ENCODE measurements at places on chromosomes 1 and 21.

DNA sequence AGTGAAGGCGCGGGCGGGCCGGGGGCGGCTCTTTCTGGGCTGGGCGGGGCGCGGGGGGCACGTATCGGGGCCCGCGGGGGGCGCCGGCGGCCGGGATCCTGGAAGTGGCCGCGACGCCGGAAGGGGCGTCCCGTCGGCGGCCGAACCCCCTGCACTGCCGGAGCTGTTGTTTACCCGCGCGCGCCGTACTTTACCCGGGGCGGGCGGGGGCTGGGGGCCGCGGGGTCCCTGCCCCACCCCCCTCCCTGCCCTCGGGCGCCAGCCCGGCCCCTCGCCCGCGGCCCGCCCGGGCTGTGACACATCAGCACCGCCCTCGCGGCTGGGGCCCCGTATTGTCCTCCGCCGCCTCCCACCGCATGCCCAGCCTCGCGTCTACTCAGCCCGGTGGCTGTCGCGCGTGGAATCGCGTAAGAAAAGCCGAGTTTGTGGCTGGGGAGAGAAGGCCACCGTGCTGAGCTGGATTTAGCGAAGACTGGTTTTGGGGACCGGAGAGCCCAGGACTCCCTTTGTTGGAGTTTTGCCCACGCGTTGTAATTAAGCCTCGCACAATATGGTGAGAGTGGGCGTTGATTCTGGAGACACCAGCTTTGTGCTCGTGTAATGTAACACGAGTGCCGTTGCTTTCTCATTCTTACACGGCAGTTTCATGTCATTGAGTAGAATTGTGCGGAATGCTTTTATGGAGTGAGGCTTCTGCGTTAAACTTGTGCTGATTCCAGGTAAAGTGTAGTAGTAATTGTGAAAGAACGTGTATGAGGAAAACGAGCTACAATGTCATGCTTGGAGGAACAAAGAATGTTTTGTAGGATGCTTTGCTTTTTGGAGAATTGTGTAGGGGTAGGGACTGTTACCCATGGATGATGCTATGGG is 559 bp downstream of the BACH1 start:
- peak; percentile 67 for DNase-seq

DNA sequence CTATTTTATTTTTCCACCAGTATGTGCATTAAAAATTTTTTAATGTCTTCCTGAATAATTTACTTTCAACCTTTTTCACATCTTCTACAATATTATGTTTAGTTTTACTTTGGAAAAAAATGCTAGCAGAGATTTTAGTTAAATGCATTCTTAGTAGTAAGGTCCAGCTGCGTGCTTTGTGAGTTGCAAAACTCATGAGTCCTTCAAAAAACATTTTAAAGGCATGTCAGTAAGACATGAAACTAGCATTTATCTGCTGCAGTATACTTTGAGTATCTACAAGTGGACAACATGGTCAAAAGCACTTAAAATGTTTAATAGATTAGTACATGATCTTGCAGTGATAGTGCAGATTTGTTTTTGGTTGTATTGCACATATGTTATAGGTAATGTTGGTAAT is 139.0 kb downstream of the HS2ST1 start:
- no peak for DNase-seq

DNA sequence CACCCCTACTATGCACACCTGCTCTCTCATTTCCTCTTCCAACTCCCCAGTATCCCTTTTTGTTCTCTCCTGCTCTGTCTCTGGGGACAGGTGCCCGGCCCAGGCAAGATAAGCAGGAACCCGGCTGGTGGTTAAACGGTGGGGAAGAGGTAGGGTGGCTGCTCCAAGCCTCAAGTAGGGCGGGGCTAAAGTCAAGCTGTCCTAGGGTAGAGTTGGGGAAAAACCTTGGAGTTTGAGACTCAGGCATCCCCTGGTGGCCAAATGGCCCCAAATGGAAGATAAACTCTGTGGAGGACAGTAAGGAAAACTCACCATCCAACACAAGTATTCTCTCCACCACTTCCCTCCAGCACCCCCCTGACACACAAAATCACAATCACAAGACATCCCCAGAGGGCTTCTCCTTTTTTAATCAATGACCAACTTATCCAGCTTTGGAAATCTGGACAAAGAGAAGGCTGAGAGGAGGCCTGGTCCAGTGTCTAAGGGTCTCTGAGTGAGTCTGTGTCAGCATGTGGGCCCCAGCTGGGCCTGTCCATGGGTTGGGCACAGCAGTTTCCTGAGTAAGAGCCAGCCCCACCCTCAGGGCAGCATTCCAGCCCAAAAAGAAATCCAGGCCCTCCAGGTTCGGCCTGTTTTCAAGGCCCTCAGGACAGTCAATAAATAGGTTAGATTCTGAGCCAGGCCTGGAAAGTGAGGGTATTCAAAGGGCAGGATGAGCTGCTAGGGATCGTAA is 9.8 kb downstream of the POMGNT1 start:
- no peak for DNase-seq

GRCh38 chr1:10651389-10651766 is 145.1 kb downstream of the CASZ1 start:
- no peak for DNase-seq

DNA sequence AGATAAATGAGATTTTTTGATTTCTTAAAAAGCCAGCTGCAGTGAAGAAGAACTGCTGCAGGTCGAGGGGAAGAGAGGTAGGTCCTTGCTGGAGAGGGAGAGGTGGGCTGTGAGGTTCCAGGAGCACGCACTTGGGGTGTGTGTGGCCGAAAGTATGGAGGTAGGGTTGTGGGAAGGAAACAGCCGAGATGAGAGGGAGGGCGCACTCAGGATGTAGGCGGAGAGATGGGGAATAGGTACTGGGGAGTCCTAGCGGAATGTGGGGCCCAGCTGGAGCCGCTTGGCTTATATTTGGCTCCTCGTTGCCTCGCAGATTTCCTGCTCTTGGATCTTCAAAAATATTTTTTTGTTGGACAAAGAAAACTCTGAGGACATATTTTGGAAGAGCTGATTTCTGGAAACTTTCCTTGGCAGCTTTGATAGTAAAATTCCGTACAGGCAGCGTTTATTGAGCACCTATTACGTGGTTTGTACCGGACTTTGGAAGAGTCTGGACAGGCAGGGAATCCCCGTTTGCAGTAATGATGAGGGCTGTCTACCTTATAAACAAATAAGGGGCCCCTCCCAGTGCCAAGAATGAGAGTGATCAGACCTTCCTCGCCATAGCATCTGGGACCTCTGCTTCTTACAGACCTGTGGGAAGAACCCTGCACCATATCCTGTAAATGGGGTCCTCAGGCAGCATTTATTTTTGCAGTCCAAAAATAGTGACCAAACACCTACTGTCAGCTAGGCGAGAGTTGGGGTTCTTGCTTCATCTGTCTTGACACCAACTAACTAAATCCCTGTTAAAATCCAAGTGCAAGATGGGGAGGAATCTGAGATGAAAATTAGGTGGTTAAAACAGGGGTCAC is 1.5 kb downstream of the LRRC8D start:
- no peak for DNase-seq

GRCh38 chr1:192104852-192105251 is 53.4 kb upstream of the RGS18 start:
- DNase-seq = no peak

- DNase-seq = no peak
These were observed 13.4 kb downstream of the S1PR1 start for GRCh38 chr1:101250222-101250621.

DNA sequence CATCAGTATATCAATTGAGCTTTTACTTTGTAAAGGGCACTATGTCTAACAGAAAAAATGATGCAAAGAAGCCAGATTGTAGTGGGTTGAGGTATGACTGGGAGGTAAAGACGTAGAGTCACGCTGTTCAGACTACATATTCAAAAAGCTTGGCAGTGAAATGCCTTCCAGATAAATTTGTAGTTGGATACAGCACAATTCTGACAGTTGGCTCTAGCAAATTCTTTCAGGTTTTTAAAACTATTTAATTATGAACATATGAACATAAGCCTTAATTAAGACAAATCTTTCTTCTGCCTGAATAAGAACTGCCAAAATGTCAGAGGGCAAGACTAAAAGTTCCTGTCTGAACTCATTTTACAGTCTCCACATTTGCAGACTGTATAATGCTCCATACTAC is 118.8 kb downstream of the DPYD start:
- DNase-seq = no peak

DNA sequence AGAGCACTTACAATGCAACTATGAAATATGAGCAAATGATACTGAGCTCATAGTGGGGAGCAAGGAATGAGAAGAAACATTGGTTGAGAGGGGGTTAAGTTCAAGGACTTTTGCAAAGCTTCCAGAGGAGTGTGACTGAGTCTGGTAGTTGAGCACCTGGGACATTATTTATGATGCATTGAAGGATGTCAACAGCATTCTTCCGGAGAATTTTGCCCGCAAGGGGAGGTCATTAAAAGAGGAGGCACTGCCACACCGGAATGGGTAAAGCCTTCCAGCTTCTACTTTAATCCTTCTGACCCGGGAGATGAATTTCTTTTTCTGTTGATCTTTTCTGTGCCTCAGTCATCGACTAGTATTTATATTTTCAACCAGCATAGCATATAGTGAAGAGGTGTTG is 208.4 kb upstream of the CAMK1G start:
- no peak for DNase-seq

GRCh38 chr1:6753320-6754140 is 31.7 kb upstream of the CAMTA1 start:
- no peak for DNase-seq

DNA sequence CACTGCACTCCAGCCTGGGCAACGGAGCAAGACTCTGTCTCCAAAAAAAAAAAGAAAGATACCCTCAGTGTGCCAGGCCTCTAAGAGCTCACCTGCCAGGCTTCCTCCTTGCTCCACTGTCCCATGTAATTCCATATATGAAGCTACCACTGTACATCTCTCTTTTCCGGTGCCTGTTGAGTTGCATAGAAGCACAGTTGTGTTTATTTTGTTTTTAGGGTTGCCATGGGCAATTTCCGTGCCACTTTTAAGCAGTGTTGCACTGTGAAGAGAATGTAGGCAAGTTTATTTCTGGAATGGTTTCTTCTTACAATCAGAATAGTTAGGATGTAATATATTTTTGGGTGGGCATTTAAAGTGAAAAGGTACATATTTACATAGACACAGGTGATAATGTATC is 23.3 kb downstream of the MR1 start:
- DNase-seq = no peak

- no peak for DNase-seq
These were observed 141.3 kb downstream of the ASTN1 start for GRCh38 chr1:177023249-177023648.
